NCI-H526 treated with DMSO at 0.1 percent for 48 hours (cell line): ENCODE measurements at places on chromosomes 1 and 21.

GRCh38 chr1:2630498-2631135 is 2.2 kb downstream of the MMEL1 start:
- no peak for DNase-seq

- DNase-seq: peak; percentile 90
Measured at GRCh38 chr1:183416850-183417771, 1.1 kb downstream of the NMNAT2 start.

DNA sequence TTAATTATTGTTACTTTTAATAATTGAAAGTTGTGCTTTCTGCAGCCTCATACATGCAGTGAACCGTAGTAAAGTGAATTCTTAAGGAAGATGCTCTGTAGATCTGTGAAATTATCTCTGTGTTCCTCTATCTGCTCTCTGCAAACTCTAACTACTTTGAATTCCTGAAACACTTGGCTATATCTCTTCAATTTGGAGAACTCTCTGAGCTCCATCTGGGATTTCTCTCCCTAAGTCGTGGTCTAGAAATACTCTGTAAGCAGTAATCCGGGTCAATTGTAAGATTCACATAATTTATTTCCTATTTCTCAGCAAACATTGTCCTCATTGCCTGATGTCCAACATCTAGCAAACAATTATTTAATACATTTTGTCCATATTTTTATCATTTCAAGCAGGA is 164.9 kb downstream of the USH2A start:
- DNase-seq: no peak

DNA sequence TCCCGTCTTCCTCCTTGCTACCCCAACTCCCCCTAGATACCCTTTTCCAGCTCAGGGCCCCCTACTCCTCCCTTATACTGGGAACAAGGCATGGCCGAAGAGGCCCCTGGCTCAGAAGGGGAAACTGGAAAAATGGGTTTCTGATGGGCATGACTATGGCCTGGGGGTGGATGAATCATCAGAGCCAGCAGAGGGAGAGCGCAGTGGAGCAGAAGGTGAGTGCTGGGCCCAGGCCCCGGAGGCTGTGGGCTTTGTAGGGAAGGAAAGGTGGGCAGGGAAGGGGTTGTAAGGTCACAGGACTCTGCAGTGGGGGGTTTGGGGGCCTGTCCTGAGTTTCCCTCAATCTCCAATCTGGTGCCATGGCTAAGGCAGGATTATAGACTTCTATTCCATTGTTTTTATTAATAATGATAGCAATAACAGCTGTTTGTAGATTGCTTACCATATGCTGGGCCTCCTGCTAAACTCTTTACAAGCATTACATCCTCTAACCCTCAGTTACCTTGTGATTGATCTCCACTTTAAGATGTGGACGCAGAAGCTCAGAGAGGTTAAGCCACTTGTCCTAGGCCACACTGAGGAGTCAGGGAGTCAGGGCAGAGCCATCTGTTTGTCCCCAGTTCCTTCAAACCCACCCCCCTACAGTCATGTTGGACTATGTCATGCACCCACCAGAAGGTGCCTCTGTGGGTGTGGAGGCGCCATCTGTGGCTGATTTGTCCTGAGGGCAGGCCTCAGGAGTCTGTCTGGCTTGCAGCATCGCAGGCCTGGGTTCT is 36.2 kb upstream of the ZNF362 start:
- DNase-seq: no peak
